Upper lobe of left lung (tissue), 6 donors: ENCODE measurements at places on chromosomes 2 and 18. TPM values are rescaled to one million over a fixed set of nuclear protein-coding genes. Genes with fewer than 3 reads are reported as not detected.

DNA sequence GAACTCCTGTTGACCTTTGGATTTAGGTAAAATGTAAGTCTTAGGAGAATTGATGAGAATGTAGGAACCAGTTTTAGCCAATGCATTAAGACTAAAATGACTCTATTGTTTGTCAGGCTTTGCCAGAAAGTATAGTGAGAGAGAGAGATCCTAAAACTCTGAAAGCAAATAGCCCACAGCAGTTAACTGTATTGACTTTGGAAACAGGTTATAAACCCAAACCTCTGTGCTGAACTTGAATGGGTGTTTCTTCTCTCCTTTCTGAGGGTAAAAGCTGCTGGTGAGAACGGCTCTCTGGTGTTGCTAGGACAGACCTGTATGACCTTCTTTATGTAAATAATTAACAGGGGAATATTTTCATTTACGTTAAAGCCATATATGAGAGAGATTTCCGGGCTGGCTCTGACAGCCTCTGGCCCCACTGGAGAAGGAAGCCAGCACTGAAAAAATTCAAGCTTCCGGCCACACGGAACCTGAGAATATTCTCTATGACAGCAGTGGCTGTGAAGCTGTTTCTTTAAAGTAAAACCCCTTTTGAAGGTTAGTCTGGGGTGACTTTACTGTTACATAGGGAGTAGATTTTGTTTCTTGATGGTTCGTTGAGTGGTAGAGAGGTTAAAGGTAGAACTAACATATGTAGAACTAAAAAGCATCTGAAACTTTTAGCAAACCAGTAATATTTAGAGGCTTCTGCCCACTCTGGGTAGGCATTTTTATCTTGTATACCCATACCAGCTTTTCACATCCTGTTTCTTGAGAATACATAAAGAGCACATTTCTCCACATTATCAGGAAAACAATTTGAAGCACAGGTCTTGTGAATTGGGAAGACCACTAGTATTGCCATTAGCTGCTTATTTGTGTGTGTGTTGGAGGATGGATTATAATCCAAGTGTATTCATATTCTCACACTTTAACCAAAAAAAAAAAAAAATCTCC, 123.8 kb downstream of the SPTBN1 start:
- no peak for DNase-seq

Gene APCDD1
- total RNA-seq = 8.4 TPM

- no peak for DNase-seq
These were observed 988.2 kb upstream of the CDH2 start for GRCh38 chr18:29164993-29165599.

Gene KRTCAP3
- 22.4 TPM for total RNA-seq

Gene UGT1A4
- 0.69 TPM for total RNA-seq

- no peak for DNase-seq
These were observed 356.9 kb downstream of the ZNF521 start for GRCh38 chr18:24995056-24995455.

Gene UGT1A10
- not detected for total RNA-seq

Gene DHRS9
- 4.4 TPM for total RNA-seq

DNA sequence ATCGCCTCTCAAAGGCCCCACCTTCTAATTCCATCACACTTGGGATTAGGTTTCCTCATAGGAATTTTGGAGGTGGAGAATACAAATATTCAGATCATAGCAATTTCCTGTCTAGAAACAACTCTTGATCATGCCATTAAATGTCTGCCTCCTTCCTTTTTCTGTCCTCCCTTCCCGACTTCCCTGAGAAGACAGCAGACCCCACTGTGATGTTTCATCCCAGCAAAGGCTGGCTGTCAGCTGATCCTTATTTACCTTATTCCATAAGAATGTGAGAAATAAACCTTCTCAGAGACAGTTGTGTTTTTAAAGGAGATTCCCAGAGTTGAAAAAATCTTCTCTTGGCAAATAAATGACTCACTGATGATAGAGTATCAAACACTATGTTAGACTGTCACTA, 133.9 kb downstream of the TDRD15 start:
- DNase-seq = no peak

Gene VAMP5
- total RNA-seq = 46.6 TPM

GRCh38 chr18:3209859-3210569, 9.8 kb downstream of the MYOM1 start:
- DNase-seq = no peak
